ENCODE measurements at places on chromosomes 7 and 10.

GRCh38 chr10:48477141-48477540 is 127.7 kb downstream of the ARHGAP22 start:
- no peak for DNase-seq

GRCh38 chr7:68482800-68483199 is 1115.5 kb upstream of the AUTS2 start:
- DNase-seq, result no peak

- no peak for DNase-seq
These were observed 34.8 kb upstream of the SDK1 start for GRCh38 chr7:3266240-3266639.

GRCh38 chr10:84876116-84876999 is 548.0 kb downstream of the CCSER2 start:
- DNase-seq, result no peak

DNA sequence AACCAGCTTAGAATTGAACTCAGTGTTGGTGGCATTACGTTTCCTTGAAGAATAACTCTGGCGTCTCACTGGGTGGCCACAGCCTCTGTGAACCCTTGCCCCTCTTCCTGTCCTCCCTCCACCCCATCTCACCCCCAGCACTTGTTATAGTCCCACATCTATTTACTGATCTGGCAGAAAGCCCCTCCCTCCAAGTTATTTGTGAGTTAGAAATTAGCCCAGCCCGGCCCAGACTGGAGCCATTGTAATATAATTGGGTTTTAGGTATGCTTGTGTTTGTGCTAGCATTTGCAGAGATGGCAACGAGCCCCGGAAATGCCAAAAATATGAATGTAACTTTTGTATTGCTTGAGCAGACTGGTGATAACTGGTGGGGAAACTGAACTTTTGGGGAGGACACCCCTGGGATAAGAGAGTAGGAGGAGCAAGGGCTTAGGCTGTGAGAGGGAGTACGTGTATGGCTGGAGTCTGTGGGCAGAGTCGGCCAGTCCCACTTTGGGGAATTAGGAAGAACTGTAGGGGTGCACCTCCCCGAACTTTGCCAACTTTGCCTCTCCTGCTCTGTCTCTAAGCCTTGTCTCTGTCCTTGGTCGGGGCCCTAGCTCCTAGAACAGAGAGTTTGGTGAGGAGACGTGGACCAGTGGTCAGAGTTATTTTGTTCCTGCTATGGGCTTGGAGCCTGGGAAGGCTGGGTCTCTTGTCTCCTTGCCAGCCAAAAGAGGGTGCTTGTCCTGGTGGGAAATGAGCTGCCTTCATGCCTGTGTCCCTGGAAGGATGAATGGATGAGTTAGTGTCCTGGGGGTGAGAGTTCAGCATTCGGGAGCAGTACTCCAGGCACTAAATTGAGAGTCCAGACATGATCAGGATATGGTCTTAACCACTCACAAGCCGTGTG is 19.3 kb upstream of the TRIM8 start:
- no peak for DNase-seq

Measured in CD4-positive, alpha-beta T cell treated with Interleukin-4 for 4 hours (primary cell).